Activated naive CD8-positive, alpha-beta T cell treated with anti-CD3 and anti-CD28 coated beads, Interleukin-2, amount 50 U/mL, for 16 hours (primary cell): ENCODE measurements at places on chromosomes 3 and 15.
A peak's percentile ranks its signal among the peaks of the same experiment; 100 is the strongest.

GRCh38 chr15:57231559-57231958 lies 144.7 kb upstream of the CGNL1 start:
- no peak for DNase-seq

DNA sequence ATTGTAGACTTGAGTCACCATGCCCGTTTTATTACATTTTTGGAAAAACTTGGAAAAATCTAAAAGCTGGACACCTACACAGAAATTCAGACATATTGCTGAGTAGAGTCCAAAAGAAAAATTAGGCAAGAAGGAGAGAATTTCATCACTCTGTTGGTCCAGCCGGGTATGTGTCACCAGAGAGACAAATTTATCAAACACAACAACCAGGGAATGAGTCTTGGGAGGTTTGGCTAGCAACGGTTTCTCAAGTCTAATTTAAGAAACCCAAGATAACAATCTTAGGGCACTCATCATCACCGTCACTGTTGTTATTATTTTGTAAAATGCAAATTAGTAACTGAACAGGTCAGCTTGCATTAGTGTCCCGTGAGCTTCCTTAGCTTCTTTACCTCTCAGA lies 197.5 kb upstream of the C2CD4B start:
- no peak for DNase-seq

DNA sequence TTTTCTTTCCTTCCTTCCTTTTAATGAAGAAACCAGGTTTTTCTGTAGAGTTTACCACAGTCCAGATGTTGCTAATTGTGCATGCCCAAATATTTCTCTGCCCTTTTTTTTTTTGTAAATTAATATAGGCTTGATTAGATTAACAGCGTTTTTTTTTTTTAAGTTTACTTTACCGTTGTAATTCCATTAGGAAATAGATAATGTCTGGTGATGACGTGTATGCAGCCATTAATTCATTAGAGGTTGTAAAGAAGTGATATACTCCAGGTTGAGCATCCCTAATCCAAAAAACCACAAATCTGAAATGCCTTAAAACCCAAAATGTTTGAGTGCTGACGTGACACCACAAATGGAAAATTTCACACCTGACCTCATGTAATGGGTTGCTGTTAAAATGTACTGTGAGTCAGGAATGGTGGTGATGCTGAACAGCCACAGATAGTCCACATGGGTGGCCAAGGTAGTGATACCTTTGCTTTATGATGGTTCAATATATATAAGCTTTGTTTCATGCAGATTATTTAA lies 43.2 kb downstream of the KNL1 start:
- DNase-seq: no peak

- no peak for DNase-seq
Observed at GRCh38 chr3:45515999-45516725, 78.4 kb upstream of the LIMD1 start.

GRCh38 chr3:29760226-29760685 lies 479.4 kb downstream of the RBMS3 start:
- DNase-seq: no peak

- peak; percentile 58 for DNase-seq
Observed at GRCh38 chr15:77959432-77959879, 118.1 kb downstream of the TBC1D2B start.
